ENCODE measurements at places on chromosomes 13 and 19.

DNA sequence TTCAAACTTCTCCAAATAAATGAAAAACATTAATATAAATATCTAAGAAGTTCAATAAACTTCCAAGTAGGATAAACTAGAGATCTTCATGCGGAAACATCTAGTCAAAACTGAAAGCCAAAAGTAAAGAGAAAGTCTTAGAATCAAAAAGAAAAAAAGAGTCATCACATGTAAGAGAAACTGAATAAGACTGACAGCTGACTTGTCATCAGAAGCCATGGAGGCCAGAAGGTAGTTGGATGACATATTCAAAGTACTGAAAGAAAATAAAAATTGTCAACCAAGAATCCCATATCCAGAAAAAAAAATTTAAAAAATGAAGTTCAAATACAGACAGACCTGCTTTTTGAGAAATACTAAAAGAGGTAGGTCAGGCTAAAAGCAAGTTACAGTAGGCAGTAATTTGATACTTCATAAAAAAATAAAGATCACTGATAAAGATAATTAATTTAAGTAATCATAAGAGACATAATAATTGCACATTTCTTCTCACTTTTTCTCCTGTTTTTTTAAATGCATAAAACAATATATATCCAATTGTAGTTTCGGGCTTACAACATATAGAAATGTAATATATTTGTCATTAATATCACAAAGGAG, 327.6 kb upstream of the PCDH9 start:
- DNase-seq: no peak

DNA sequence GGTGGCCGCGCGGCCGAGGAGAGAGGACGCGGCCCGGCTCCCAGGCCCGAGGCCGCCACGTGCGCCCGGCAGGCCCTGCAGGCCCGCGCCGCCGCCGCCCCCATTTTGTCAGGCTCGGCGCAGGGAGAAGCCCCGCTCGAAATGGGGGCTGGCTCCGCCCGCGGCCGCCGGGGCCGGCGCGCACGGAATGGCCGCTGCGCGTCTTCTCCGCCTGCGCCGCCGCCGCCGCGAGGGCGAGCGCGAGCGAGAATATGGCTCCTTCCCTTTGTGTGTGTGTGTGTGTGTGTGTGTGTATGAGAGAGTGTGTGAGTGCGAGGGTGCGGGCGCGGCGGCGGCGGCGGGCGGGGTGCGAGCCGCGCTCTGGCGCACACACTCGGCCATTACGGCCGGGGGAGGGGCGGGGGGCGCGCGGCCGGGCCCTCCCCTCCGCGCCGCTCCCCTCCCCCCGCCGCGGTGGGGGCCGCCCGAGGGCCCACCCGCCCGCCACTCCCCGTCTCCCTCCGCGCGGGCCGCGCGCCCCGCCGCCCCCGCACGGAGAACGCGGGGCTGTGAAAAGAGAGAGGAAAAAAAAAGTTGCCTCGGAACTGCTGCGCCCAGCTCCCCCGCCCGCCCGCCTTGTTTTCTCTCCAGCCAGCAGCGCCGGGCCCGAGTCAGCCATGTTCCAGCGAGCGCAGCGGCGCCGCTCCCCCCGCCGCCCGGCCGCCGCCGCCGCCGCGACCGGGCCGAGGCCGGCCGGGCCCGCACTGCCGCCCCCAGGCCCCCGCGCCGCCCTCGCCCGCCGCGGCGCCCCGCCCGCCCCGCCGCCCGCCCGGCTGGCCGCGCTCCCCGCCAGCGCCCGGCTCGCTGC, 1.0 kb downstream of the HMGB1 start:
- peak; percentile 89 for DNase-seq

DNA sequence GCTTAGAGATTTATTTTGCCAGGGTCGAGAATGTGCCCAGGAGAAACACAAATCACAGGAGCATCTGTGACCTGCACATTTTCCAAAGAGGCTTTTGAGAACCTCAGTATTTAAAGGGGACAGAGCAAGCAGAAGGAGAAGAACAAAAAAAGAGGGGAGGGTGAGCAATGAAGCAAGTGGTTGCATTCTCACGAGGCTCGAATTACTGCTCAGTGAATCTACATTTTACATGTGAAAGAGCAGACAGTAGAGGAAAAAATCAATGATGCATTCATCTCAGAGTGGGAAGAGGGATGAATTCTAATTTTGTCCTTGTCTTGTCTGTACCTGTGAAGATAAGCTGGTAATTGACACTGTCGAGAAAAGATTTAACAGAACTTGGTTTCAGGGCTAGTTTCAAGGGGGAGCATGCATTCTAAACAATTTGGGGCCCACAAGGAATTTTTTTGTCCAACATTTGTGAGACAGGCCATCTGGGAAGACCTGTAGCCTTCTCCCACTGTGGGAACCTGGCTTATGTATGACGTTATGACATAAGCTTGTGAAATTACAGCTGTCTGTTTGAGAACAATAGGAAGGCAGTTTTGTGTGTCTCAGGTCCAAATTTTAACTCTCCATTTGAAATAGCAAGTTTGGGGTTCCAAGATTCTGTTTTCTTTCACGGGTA, 855.1 kb downstream of the SLITRK5 start:
- DNase-seq: peak; percentile 17

GRCh38 chr13:59568306-59568705, 595.4 kb downstream of the DIAPH3 start:
- no peak for DNase-seq

DNA sequence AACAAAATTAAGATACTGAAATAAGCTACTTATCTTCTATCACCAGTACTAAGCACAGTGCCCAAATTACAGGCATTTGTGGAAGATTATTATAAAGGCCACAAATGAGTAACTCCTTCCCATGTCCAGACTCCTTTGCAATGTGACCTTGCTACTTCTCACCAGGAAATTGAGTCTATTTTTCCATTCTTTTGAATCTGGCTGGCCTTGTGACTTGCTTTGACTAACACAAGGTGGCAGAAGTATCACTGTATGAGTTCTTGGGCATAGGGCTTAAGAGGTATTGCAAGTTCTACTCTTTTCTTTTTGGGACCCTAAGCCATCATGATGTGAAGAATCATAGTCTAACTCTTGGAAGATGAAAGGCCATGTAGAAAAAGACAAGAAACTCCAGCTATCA, 49.9 kb downstream of the UGGT2 start:
- DNase-seq: no peak

GRCh38 chr13:111183087-111183645, 68.1 kb downstream of the ARHGEF7 start:
- no peak for DNase-seq

- no peak for DNase-seq
These were observed 955 bp downstream of the ZNF274 start for GRCh38 chr19:58183817-58184215.

DNA sequence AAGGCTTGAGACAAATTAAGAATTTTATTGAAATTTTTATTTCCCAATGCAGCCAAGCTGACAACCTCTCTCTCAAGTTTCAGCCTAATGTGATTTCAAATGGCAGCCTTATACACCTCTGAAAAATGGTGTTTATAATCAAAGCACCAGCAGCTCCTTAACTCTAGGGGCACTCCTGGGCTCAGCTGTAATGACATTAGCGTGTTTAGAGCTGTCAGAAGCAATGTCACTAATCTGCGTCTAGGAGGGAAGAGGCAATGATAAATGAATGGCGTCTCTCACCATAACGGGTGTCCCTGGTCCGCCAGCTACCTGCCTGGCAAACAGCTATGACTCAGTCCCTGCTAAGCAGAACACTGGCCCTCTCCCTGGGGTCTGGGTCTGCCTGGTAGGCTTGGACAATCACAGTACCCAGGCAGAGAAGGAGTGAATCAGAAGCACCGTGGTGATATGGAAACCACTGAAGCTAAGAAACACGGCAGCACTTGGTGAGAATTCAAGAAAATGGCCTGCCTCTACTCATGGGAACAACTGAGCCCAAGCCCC, 131.8 kb upstream of the VSTM2B start:
- no peak for DNase-seq

DNA sequence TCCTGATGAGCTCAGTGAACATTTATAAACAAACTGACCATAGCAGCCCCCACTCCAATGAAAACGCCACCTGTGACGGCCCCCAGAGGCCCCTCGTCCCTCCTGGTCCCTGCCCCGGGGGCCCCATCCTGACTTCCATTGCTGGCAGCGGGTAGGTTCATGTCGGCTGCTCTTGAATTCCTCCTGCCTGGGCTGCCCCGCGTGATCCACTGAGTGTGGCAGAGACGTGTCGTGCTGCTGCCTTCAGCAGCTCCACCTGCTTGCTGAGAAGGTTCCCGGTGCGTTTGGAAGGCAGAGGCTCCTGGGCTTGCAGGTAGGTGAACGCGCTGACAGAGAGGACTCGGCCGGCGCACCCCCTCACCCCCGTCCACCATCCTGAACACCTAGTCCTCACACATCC, 11.6 kb downstream of the C2CD4C start:
- no peak for DNase-seq

DNA sequence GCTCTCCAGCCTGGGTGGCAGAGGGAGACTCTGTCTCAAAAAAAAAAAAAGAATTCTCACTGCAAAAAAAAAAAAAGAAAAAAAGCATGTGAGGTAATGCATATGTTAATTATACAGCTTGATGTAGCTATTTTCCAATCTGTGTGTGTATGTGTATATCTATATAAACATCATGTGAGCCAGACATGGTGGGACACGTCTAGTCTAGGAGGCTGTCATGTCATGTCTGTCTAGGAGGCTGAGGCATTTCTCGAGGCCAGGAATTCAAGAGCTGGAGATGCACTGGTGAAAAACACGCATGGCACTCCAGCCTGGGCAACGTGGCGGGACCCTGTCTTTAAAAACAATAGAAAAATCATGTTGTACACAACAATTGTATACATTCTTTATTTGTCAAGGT, 6.9 kb upstream of the SBK3 start:
- peak; percentile 6 for DNase-seq

DNA sequence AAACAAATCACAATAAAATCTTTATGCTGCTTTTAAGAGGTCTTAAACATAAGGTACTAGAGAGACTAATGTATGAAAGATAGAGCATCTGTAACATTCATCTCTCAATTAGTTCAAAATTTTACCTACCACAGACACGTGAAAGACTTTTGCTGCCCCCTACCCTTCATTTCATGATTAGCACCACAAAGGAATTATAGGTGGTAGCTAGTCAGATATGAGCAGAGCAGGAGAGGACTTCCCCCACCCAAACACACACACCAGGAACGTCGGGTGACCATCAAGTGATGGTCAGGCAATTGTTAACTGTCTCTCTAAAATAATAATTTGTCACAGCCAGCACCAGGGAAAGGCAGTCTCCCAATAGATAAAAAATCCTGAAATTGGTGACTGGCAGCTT, 1531.7 kb upstream of the SPRY2 start:
- DNase-seq: peak; percentile 4

- no peak for DNase-seq
These were observed 21.1 kb downstream of the ELL start for GRCh38 chr19:18500799-18501198.

DNA sequence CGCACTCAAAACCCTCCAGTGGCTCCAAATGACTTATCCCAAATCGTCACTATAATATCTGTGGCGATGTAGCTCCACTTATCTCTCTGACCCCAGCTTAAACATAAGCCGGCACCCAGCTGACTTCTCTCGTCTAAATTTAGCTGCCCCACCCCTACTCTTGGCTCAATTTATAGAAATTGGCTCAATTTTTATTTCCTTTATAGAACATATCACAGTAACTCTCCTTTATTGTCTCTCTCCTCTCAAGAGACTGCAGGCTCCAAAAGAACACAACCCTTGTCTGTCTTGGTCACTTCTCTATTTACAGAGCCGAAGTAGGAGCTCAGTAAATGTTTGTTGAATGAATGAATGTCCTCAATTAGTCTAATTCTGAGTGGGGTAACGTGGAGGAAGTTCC, 805 bp downstream of the ZNF784 start:
- no peak for DNase-seq

DNA sequence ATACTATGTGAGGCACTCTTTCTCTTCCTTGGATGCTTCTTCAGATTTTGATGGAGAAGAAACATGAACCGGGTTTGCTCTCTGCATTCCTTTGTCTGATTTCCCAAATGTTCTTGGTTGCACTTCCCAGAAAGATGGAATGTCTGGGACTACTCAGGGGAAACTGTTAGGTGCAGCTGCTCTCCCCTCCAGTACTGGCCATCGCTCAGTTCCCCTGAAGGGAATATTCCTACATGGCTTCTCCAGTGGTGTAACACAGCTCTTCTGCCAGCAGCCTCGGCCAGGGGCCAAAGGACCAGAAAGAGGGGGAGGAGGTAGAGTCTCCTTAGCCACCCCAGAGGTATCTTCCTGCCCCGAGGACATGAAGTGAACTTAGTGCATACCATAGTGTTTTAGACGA, 33.5 kb upstream of the SPRY2 start:
- no peak for DNase-seq

DNA sequence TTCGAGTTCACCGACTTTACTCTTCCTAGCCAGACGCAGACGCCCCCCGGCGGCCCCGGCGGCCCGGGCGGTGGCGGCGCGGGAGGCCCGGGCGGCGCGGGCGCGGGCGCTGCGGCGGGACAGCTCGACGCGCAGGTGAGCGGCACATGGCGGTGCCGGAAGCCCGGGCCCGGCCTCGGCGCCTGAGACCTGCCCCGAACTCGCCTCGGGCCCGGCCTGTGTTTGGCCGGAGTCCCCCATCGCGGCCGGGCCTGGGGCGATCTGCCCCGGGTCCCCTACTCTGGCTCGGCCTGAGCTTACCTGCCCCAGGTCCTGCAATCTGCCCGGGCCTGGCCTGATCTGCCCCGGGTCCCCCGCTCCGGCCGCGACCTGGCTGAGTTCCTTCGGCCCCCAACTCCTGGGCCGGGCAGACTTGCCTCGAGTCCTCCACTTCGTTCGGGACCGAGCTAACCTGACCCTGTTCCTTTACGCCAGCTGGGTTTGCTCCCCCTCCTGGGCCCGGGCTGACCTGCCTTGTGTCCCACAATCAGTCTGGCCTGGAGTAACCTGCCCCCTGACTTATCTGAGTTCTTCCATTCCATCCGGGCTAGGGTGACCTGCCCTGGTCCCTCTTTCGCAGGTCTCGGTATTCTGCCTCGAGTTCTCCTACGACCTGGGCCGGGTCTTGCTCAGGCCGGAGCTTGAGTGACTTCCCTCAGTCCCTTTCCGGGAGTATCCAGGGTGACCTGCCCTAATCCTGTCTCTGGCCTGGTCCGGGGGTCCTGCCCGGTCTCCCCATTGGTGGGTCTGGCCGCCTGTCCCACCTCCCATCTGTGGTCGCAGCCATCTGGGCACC, 764 bp downstream of the UPF1 start:
- peak; percentile 85 for DNase-seq

- DNase-seq: no peak
These were observed 149.9 kb downstream of the MYO16 start for GRCh38 chr13:108779308-108779707.
